ENCODE measurements at places on chromosomes 3 and 15.
A peak's percentile ranks its signal among the peaks of the same experiment; 100 is the strongest.

- DNase-seq: no peak
These were observed 317.6 kb upstream of the RASGRP1 start for GRCh38 chr15:38882221-38882620.

GRCh38 chr3:27521179-27521871 is 37.1 kb upstream of the SLC4A7 start:
- peak; percentile 13 for DNase-seq

- no peak for DNase-seq
These were observed 22.1 kb downstream of the PPCDC start for GRCh38 chr15:75045332-75046015.

DNA sequence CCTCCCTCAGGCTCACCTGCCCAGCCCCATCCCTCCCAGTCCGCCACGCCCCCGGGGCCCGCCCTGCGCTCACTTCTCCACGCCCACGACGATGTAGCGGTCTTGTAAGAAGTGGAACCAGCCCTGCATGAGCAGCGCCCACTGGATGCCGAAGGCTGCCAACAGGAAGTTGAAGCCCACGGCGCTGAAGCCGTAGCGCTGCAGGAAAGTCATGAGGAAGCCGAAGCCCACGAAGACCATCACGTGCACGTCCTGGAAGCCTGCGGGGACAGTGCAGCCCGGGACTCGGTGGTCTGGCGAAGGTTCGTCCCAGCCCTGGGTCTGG is 9.7 kb downstream of the RHCG start:
- DNase-seq: no peak

DNA sequence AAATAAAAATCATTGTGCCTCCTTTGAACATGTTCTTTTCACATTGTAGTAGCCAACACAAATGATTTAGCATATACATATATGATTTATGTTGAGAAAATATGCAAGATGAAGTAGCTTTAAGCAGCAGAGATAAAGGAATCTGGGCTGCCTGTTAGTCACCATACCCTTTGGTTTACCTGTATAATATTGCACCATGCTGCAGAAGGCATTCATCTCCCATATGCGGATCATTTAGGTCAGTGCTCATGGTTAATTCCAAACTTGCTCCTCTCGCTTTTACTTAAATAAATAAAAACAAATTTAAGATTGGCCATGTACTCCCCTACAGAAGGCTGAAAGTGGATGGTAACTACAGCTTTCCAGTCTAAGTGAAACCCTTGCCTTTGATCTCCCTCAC is 86.7 kb upstream of the TBL1XR1 start:
- DNase-seq: no peak

- DNase-seq: no peak
These were observed 5.2 kb upstream of the CD200R1 start for GRCh38 chr3:112980080-112980479.

DNA sequence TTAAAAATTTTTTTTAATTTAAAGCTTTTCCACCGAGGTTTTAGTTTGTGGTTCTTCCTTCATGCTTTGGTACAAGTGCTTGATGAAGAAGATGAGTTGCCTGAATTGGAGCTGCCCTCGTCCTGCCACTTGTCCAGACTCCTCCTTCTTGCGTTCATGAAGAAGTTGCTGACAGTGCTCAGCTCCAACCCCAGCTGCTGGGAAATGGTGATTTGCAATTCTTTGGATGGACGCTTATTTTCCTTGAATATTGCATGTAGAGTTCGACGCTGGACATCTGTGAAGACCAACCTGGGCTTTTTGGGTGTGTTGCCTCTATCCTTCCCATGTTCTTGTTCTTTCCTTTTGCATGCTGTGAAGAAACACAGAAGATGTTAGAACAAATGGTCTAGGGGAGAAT is 32.6 kb downstream of the ONECUT1 start:
- DNase-seq: no peak

DNA sequence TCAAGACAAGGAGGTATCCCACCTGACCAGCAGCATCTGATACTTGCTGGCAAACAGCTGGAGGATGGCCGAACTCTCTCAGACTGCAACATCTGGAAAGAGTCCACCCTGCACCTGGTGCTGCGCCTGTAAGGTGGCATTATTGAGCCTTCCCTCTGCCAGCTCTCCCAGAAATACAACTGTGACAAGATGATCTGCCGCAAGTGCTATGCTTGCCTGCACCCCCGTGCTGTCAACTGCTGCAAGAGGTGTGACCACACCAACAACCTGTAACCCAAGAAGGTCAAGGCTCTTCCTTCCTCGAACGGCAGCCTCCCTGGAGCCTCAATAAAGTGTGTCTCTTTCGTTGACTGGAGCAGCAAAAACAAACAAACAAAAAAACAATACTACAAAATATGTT is 2.2 kb upstream of the SLC4A7 start:
- peak; percentile 67 for DNase-seq

DNA sequence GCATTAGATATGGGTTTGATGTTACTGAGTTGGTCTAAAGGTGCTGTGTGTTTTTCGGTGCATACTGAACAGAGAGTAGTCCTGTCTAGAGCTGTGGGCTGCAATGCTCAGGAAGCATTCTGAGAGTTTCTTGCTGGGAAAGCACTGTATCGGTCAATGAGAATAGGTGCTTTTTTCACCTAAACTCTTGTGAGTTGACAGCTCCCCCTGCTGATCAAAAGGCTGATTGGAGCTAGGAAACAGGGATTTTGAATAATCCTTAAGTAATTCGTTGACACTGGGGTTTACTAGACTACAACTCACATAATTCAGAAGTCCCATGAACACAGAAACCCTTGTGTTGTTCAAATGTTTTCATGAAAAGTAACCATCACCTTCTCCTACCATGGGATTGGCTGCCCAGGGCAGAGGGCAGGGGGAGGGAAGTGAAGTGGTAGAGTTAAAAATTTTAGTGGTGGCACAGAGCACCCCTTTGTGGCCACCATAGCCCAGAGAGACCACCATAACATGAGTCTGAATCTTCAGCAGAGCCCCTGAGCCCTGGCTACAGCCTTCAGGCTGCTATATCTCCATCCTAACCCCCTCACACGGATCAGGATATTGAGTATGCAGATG is 13.0 kb upstream of the MANF start:
- peak; percentile 27 for DNase-seq

DNA sequence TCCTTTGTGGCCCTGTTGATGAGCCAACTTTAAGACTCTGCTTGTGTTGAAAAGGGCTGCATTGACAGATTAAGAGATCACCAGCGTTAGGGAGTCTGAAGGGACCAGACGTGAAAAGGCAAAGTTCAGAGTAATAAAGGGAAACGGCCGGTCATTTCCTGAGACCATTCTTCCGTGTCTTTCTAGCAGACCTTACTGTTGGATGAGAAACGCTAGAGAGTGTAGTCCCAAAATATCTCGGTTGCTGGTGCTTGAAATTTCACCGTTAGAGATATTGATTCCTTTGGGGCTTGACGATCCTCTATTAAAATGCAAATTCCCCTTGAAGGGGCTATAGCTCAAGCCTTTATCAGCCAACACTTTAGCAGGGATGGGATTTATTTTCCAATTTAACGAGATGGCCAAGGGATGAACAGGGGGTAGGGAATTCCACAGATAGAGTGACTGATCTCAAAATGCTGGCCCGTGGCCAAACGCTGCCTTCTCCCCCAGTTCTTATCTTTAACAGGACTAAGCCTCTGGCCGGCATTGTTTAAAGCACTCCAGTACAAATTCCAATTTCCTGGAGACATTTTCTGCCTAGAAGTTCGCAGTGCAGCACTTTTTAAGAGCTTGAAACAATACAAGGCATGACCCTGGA is 250.4 kb downstream of the TJP1 start:
- no peak for DNase-seq

GRCh38 chr3:60025096-60026050 is 975.5 kb upstream of the CFAP20DC start:
- no peak for DNase-seq

DNA sequence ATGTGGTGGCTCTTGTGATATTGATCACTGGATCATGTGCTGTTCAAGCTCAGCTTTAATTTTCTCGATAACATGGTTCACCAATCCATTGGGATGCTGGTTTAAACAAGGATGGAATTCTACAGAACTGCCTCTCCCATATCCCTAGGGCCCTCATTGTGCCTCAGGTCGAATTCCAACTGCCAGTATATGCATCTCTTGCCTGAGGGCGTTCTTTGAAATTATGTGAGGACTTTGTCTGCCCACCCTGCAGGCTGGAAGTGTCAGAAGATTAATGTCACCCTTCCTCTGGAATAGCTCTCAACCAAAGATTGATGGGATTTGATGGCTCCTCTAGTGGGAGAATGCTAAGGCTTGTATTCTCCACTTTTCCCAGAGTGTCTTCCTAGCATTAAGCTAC is 175.6 kb upstream of the GALNT15 start:
- peak; percentile 20 for DNase-seq

GRCh38 chr15:72532991-72533601 is 59.0 kb downstream of the ARIH1 start:
- no peak for DNase-seq

GRCh38 chr3:126395846-126396513 is 1.3 kb downstream of the CFAP100 start:
- DNase-seq: no peak

DNA sequence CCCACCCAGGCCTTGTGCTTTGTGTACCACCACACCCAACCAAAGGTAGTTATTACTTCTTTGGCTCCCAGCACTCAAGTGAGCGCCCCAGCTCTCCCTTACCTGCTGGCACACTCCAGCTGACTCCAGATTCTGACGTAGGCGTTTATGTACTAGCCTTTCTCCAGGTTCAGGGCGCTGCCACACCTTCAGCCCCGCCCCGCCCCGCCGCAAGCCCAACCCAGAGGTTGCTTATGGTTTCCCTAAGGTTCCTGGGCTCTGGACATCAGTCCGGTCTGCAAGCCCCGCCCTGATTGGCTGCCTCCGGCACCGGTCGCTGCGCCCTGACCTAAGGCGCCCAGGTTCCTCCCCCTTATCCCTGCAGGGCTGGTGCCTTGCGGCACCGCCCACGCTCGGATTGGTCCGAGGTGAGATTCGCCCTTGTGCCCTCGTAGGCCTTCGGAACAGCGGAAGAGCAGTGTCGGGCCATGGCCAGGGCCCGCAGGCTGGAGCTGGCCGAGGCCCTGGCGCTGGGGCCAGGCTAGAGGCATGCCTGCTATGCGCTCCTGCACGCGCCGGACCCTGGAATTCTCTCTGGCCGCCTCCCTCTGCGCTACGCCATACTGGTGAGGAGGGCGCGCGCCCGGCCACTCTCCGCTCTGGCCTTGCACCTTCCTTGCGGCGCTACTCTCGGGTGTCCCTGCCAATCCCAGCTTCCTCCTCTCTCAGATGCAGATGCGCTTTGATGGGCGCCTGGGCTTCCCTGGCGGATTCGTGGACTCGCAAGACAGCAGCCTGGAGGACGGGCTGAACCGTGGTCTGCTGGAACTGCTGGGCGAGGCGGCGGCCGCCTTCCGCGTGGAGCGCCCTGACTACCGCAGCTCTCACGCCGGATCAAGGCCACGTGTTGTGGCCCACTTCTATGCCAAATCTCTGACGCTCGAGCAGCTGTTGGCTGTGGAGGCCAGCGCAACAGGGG is 19.8 kb upstream of the NUDT16 start:
- DNase-seq: no peak

- DNase-seq: no peak
These were observed 13.2 kb downstream of the AAGAB start for GRCh38 chr15:67241132-67241855.

- no peak for DNase-seq
These were observed 16.1 kb downstream of the MINDY4B start for GRCh38 chr3:150889106-150889505.

- DNase-seq: no peak
These were observed 76.6 kb downstream of the RPL39L start for GRCh38 chr3:187062526-187063177.

DNA sequence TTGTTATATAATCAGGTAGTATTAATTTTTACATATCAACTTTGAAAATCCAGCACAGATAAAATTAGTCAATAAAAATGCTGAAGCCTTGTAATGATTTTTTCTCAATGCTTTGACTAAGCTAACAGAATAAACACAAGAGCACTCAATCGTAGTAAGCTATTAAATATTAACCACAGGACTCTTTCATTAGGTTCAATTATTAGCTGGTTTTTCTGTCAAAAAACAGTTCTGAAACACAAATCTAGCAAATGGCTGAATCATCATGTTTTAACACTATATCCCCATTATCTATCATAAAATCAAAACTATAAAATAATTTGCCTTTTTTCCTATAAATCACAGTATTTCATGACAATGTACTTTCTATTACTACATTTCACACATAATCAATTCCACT is 69.6 kb downstream of the PLOD2 start:
- no peak for DNase-seq

GRCh38 chr3:112687616-112688015 is 46.7 kb upstream of the CCDC80 start:
- no peak for DNase-seq

DNA sequence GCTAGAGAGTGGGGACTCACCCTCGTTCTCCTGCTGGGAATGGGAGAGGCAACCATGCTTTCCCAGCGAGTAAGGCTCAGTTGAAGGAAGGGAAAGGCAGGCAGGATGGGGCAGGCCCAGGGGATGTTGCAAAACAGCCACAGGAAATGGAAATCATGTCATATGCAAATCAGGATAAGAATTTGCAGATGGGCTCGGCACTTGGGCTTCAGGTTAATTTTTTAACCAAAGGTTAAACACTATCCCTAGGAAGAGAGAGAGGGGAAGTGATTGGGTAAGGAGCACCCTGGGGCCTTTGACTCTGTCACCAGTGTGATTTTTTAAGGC is 14.6 kb upstream of the PLA2G4E start:
- no peak for DNase-seq

DNA sequence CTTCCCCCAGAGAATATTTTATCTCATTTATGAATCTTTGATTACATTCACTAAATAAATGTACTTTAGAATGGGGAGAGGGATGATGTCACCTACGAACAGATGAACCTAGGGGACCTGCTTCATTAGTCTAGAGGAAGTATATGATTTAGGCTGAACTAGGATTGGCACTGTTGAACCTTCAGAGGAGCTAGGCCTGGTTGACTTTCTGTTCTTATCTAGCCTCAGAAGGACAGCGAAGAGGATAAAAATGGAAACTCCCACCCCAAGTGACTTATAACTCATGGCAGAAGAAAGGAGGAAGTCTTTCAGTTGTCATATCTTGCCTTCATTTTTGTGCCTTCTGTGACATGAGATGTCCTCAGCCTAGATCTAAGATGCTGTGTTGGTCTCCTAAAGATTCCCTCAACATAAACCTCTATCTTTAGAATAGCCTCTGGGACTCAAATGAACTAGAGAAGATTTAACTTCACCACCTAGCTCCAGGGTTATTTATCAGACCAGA is 42.6 kb downstream of the POLG start:
- DNase-seq: no peak

GRCh38 chr3:190059242-190059590 is 61.5 kb downstream of the P3H2 start:
- no peak for DNase-seq

DNA sequence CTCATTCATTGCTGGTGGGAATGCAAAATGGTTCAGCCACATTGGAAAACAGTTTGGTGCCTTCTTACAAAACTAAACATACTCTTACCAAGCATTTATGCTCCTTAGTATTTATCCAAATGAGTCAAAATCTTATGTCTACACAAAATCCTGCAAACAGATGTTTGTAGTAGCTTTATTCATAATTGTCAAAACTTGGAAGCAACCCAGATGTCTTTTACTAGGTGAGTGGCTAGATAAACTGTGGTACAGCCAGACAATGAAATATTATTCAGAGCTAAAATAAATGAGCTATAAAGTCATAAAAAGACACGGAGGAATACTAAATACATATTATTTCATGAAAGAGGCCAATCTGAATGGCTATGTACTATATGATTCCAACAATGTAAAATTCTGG is 709.5 kb downstream of the NSUN3 start:
- DNase-seq: no peak

GRCh38 chr15:101444015-101444414 is 45.5 kb downstream of the PCSK6 start:
- no peak for DNase-seq

Measured in NCI-H2171 treated with DMSO at 0.1 percent for 48 hours (cell line).